ENCODE measurements at places on chromosomes 2 and 18. TPM values are rescaled to one million over a fixed set of nuclear protein-coding genes. Genes with fewer than 3 reads are reported as not detected.

Gene PTMA
- total RNA-seq = 1,114 TPM

DNA sequence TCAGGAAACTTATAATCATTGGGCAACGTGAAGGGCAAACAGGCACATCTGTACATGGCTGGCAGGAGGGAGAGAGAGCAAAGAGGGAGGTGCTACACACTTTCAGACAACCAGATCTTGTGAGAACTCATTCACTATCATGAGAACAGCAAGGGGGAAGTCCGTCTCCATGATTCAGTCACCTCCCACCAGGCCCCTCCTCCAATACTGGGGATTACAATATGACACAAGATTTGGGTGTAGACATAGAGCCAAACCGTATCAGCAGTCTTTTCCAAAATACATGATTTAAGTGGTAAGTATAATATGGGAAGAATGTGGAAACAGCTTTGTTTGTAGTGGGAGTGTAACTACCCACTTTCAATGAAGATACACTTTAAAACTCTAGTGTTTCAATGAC, 65.0 kb downstream of the EPB41L5 start:
- H3K4me1 ChIP-seq = no peaks in the 10 kb centered on the region
- H3K27me3 ChIP-seq = no peaks in the 10 kb centered on the region
- no peaks in the 10 kb centered on the region for H3K36me3 ChIP-seq
- H3K27ac ChIP-seq = no peak overlapping the region

DNA sequence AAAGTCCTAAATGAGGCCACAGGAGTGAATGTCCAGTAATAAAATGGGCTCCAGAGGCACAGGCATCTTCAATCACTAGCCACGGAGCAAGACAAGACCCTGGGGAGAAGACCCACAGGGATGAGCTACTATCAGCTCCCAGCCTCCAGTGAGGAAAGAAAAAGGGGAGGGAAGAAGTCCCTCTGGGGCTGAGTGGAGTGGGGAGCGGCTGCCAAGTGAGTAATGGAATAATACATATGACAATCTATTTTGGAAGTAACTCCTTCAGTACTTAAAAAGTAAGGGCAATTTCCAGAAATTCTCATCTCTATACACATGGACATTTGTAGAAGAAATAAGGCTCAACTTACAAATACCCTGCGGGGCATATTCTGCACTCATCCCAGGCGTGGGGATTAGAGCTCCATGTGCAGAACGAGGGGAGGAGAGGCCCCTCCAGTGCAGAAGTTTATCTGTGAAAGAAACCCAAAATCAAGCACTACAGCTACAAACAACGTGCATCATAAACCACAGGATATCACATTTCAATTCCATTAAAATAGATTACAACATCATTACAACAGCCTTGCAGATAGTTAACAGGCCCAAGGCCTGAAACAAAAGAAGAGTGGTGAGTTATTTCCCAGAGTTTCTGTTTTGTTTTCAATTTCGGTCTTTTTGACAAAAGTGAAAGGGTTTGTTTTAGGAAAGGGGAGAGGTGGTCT, 84.9 kb downstream of the BCL11A start:
- H3K27me3 ChIP-seq = no peaks in the 10 kb centered on the region
- H3K4me1 ChIP-seq = no peaks in the 10 kb centered on the region
- no peak overlapping the region for H3K27ac ChIP-seq
- no peak for DNase-seq
- no peaks in the 10 kb centered on the region for H3K36me3 ChIP-seq
- no peak overlapping the region for H3K4me3 ChIP-seq

Gene SERPINB4
- total RNA-seq = not detected
